ENCODE measurements at places on chromosomes 4 and X. TPM values are rescaled to one million over a fixed set of nuclear protein-coding genes. Genes with fewer than 3 reads are reported as not detected.

Gene MUC7
- not detected for total RNA-seq

GRCh38 chrX:148422526-148422925, 77.9 kb upstream of the AFF2 start:
- no peak overlapping the region for H3K4me3 ChIP-seq
- no peak for DNase-seq
- no peaks in the 10 kb centered on the region for H3K36me3 ChIP-seq
- H3K27ac ChIP-seq: no peak overlapping the region
- no peaks in the 10 kb centered on the region for H3K4me1 ChIP-seq
- no peaks in the 10 kb centered on the region for H3K27me3 ChIP-seq

- no peak overlapping the region for H3K27ac ChIP-seq
- no peaks in the 10 kb centered on the region for H3K27me3 ChIP-seq
- DNase-seq: no peak
- no peaks in the 10 kb centered on the region for H3K36me3 ChIP-seq
- H3K4me3 ChIP-seq: no peak overlapping the region
Observed at GRCh38 chr4:164765833-164766232, 11.9 kb downstream of the SMIM31 start.

Gene PFKFB1
- 1.1 TPM for total RNA-seq

Gene CT55
- not detected for total RNA-seq

GRCh38 chr4:109027016-109027500, 264.2 kb upstream of the ETNPPL start:
- H3K4me3 ChIP-seq: no peak overlapping the region
- H3K27ac ChIP-seq: no peak overlapping the region
- no peaks in the 10 kb centered on the region for H3K36me3 ChIP-seq
- H3K4me1 ChIP-seq: no peaks in the 10 kb centered on the region

Gene SERPINA7
- total RNA-seq: not detected

Gene IGSF1
- 1.1 TPM for total RNA-seq

GRCh38 chr4:77566148-77566547, 39.5 kb upstream of the CXCL13 start:
- H3K36me3 ChIP-seq: no peaks in the 10 kb centered on the region
- H3K4me1 ChIP-seq: peaks cover 11% of the 10 kb centered on the region
- H3K27me3 ChIP-seq: no peaks in the 10 kb centered on the region
- no peak overlapping the region for H3K27ac ChIP-seq
- DNase-seq: no peak

DNA sequence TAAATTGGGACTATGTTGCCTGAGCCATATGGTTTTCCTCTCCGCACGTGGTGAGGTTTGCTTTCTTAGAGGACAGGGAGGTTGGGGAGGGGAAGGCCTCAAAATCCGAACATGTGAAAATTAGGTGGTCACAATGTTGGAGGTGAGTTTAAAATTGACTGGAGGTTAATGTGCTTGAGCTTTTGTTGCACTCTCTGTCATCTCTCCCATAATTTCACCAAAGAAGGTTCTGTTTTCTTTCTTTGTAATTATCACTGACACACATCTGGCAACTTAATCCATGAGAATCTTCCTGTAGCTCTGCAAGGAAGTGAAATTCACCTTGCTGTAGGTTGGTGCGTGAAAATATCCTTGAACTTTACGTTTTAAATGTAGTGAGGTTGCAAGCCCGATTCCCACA, 225.5 kb downstream of the PDGFC start:
- H3K4me3 ChIP-seq: no peak overlapping the region
- no peaks in the 10 kb centered on the region for H3K4me1 ChIP-seq
- no peak for DNase-seq
- H3K36me3 ChIP-seq: no peaks in the 10 kb centered on the region
- H3K27me3 ChIP-seq: no peaks in the 10 kb centered on the region

DNA sequence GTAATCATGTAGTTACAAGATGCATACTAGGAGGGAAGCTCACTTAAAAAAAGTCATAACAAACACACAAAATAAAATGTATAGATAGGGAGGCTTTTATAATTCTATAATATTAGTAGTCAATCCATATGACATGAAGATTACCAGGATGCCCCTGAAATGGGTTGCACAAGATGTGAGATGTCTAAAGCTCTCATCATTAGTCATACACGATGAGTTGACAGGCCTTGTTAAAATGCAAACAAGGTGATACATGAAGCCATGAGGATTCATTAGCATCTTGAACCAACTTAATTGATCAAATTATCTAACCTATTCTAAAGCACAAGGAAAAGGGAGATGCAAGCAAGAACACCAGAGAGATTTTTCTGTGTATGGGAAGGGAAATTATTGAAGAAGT, 470.2 kb downstream of the IQCM start:
- H3K27ac ChIP-seq: no peak overlapping the region
- no peak overlapping the region for H3K4me3 ChIP-seq
- DNase-seq: no peak
- H3K4me1 ChIP-seq: no peaks in the 10 kb centered on the region
- no peaks in the 10 kb centered on the region for H3K36me3 ChIP-seq

Gene COL25A1
- total RNA-seq: 7.6 TPM

DNA sequence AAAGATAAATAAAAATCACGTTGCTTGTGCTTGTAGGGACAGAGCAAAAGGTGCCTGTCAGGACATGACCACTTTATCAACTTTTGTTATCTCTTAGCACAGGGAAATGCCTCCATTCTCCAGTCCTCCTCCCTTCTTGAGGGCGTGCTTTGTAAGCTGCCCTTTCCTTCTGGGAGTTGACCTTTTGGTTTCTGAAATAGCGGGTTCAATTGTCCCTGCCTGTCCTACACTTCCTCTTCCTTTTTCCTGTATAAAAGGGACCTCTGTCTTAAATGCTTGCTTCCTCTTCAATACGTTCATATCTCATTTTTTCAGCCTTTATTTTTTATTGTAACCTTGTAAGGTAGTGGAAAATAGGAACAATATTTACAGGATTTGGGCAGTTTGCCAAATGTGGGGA, 153.5 kb downstream of the SH3BGRL start:
- H3K27me3 ChIP-seq: peaks cover 2% of the 10 kb centered on the region
- H3K27ac ChIP-seq: no peak overlapping the region
- no peak for DNase-seq
- no peaks in the 10 kb centered on the region for H3K4me1 ChIP-seq

Gene PITX2
- not detected for total RNA-seq

DNA sequence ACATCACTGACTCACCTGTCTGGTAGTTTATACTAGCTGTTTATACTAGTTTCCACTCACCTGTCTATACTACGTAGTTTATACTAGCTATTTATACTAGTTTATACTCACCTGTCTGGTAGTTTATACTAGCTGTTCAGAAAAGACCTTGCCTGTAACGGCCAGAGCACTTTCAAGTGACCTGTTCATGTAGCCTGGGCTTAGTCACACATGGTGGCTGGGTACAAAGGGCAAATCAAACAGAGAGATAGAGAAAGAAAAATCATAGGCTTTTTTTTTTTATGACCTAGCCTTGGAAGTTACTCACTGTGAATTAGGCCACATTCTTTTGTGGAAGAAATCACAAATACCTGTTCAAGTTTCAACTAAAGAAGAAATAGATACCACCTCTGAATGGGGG, 30.7 kb upstream of the SPANXN4 start:
- no peaks in the 10 kb centered on the region for H3K4me1 ChIP-seq
- H3K36me3 ChIP-seq: no peaks in the 10 kb centered on the region
- H3K27me3 ChIP-seq: no peaks in the 10 kb centered on the region
- H3K27ac ChIP-seq: no peak overlapping the region
- no peak for DNase-seq
- no peak overlapping the region for H3K4me3 ChIP-seq

Gene SHROOM2
- total RNA-seq: 16.5 TPM

- no peaks in the 10 kb centered on the region for H3K4me1 ChIP-seq
- no peak overlapping the region for H3K4me3 ChIP-seq
- H3K27me3 ChIP-seq: no peaks in the 10 kb centered on the region
- H3K36me3 ChIP-seq: no peaks in the 10 kb centered on the region
- DNase-seq: no peak
Observed at GRCh38 chrX:29870608-29871007, 344.8 kb upstream of the MAGEB2 start.

Gene SEC24D
- total RNA-seq: 75.6 TPM

Gene ZBED1
- 42.0 TPM for total RNA-seq

GRCh38 chrX:153179131-153179530, at the start of gene MAGEA1:
TSS of gene MAGEA1 (plus strand) at chrX:153179284. CDS start at chrX:153182390, 3,106 bp downstream.
- no peak for DNase-seq
- no peaks in the 10 kb centered on the region for H3K4me1 ChIP-seq
- H3K4me3 ChIP-seq: no peak within 1 kb of the TSS
- no peak within 1 kb of the TSS for H3K27ac ChIP-seq

GRCh38 chr4:152234571-152234970, 301.3 kb downstream of the FBXW7 start:
- no peaks in the 10 kb centered on the region for H3K27me3 ChIP-seq
- no peak for DNase-seq
- no peaks in the 10 kb centered on the region for H3K4me1 ChIP-seq
- no peaks in the 10 kb centered on the region for H3K36me3 ChIP-seq

Gene SPANXA2
- total RNA-seq: not detected

- H3K27ac ChIP-seq: no peak overlapping the region
- no peak for DNase-seq
- H3K4me1 ChIP-seq: no peaks in the 10 kb centered on the region
- no peak overlapping the region for H3K4me3 ChIP-seq
- no peaks in the 10 kb centered on the region for H3K27me3 ChIP-seq
Observed at GRCh38 chr4:1632109-1633104, 51.7 kb downstream of the FAM53A start.

GRCh38 chr4:123163501-123163900, 233.1 kb upstream of the SPRY1 start:
- no peak for DNase-seq
- H3K36me3 ChIP-seq: no peaks in the 10 kb centered on the region
- H3K27ac ChIP-seq: no peak overlapping the region

- H3K27ac ChIP-seq: no peak overlapping the region
- no peaks in the 10 kb centered on the region for H3K27me3 ChIP-seq
- no peaks in the 10 kb centered on the region for H3K4me1 ChIP-seq
- H3K36me3 ChIP-seq: no peaks in the 10 kb centered on the region
- H3K4me3 ChIP-seq: no peak overlapping the region
Observed at GRCh38 chrX:15838017-15838416, 16.6 kb downstream of the AP1S2 start.

DNA sequence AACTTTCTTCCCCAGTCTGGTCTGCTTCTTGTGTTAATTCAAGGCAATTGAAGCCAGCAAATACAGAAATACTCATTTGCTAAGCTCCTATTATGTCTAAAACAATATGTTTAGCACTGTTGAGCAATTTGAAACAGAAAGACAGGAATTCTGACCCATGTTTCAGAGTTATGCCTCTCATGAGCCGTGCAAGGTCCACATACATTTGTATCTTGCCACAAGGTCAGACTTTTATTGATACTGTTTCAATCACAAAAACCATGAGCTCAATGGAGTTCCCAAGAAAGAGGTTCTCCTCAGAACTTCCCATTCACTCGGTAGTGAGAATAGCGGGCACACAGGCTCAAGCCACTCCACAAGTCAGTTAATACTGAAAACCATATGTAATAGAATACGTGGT, 47.6 kb upstream of the SPRY1 start:
- H3K36me3 ChIP-seq: no peaks in the 10 kb centered on the region
- H3K27me3 ChIP-seq: no peaks in the 10 kb centered on the region
- peaks cover 23% of the 10 kb centered on the region for H3K4me1 ChIP-seq
- H3K4me3 ChIP-seq: no peak overlapping the region
- no peak for DNase-seq

- no peaks in the 10 kb centered on the region for H3K4me1 ChIP-seq
- H3K4me3 ChIP-seq: no peak overlapping the region
- H3K27me3 ChIP-seq: no peaks in the 10 kb centered on the region
- no peaks in the 10 kb centered on the region for H3K36me3 ChIP-seq
Observed at GRCh38 chrX:9310616-9311015, 154.2 kb upstream of the TBL1X start.

Data from thyroid gland (tissue), 4 donors.